ENCODE measurements at places on chromosomes 1 and 21.

DNA sequence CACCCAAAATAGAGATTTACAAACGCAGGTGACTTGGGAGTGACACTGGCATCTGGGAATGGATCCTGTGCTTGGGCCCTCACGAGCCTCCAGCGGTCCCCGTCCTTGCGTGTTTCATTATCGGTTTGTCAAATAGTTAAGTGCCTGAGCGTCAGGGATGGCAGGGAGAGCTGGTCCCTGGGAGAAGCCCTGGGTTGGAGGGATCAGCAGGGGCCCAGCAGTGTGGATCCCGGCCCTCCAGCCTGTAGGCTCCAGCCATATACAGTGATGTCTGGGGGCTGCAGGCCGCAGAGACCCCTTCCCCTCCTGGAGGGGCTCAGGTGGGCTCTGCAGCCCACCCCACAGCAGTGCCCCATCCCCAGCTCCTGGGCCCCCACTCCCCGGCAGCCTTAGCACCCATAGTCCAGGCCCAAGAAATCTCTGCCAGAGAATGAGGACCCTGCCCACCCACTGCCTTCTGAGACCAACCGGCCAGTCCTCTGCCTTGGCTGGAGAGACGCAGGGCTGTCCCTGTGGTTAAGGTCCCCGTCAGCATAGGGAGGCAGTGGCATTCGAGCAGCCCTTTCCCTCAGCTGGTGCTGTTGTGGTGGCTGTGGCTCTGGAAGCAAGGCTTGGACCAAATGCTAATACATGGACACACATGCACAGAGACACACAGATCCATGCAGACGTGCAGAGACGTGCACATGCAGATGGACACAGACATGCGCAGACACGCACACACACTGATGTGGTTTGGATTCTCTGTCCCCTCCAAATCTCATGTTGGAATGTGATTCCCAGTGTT, 2.4 kb upstream of the SLC19A1 start:
- DNase-seq = no peak

- DNase-seq = no peak
Measured at GRCh38 chr21:29218749-29219148, 80.0 kb upstream of the BACH1 start.

DNA sequence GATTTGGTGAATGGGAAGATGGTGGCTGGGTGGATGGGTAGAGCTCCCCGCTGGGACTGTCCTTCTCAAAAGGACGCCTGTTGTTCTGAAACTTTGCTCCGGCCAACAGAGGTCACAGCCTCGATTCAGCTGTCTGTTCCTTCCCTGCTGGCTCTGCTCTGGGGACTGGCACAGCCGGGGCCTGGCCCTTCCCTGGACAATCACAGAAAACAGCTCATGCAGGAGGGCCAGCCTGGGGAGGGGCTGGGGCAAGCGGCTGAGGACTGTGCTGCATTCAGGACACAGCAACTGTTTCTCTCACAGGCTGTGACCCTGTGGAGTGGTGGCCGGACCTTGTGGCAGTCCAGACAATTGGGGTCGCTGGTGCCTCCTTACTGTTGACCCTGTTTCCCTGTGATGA, 110.7 kb upstream of the TMEM51 start:
- DNase-seq = no peak

DNA sequence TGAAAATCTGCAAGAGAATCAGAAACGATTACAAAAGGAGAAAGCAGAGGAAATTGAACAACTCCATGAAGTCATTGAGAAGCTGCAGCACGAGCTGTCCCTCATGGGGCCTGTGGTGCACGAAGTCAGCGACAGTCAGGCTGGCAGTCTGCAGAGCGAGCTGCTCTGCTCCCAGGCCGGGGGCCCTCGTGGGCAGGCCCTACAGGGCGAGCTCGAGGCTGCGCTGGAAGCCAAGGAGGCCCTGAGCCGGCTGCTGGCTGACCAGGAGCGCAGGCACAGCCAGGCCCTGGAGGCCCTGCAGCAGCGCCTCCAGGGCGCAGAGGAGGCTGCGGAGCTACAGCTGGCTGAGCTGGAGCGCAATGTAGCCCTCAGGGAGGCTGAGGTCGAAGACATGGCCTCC, 47.5 kb upstream of the DIP2A start:
- DNase-seq = no peak

DNA sequence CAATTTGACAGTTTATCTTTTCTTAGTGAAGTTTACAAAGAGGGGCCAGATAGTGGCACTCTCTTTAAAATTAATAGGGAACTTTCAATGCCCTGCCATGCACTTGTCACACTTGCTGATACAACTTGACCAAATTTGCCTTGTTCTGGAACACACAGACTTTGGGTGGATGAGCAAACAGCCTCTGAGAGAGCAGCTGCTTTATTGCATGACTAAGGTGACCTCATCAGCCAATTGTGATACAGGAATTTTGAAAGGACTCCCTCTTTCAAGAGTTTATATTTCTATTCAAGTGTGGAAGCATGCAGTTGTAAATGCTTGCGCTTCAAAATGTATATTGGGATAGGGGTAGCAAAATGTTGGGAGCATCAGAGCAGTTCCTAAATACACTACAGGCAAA, 2.1 kb upstream of the RGS1 start:
- no peak for DNase-seq

- DNase-seq = peak; percentile 49
Measured at GRCh38 chr1:109501644-109502363, 7.7 kb downstream of the AMIGO1 start.

GRCh38 chr1:8211883-8212579, 105.9 kb upstream of the SLC45A1 start:
- peak; percentile 24 for DNase-seq

- DNase-seq = no peak
Measured at GRCh38 chr1:68571454-68572235, 74.8 kb upstream of the DEPDC1 start.

GRCh38 chr1:101388904-101389546, 152.2 kb downstream of the S1PR1 start:
- peak; percentile 50 for DNase-seq

GRCh38 chr1:244447024-244447423, 4.7 kb downstream of the ADSS2 start:
- DNase-seq = no peak

DNA sequence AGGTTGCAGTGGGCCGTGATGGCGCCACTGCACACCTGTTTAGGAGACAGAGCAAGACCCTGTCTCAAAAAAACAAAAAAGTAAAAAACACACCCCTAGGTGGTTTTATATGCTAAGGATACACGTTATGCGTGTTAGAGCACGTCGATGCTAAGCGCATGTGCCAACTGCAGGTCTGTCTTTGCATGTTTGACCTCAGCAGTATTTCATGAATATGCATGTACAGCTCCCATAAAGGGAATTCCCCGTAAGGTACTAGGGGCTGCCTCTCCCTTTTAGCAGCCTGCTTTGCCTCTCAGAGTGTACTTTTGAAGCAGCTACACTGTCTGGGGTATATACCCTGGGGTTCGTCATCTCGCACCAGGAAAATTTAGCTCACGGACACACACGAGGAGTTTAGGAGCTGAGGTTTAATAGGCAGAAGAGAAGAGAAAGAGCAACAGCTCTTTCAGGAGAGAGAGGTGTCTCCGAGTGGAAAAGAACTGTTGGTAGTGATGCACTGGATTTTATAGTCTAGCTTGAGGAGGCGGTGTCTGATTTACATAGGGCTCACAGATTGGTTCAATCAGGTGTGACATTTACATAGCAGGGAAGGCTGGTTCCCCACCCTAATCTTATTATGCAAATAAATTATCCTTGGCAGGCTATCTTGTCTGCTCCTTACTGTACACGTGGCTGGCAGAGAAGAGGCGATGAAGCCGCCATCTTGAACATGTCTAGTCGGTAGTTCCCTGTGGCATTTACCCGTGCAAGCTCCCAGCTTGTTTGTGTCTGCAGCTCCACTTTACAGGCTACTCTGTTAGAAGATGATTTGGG, 4.2 kb upstream of the OTUD3 start:
- DNase-seq = no peak

DNA sequence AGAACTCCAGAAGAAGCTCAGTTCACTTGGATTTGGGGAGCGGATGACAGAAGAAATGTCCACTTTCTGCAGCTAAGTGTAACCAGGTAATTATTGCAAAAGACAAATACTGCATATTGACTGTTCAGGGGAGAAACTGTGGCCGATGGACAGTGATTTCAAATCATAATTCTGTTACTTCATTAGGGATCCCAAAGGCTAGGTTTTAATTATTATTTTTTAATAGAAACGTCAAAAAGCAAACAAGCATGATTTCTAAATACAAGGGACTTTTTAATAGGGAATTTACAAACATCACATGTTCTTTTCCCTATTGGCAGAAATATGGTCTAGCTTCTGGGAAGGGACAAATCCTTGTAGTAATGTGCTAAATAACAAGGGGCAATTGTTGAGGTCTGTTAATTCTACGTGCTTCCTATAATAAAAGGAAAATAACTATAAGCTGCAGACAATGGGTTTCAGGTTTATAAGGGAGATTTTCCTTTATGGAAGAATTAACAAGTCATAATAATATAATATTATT, 15.5 kb downstream of the DIPK1A start:
- no peak for DNase-seq

GRCh38 chr1:42114229-42114628, 39.0 kb upstream of the GUCA2B start:
- no peak for DNase-seq

DNA sequence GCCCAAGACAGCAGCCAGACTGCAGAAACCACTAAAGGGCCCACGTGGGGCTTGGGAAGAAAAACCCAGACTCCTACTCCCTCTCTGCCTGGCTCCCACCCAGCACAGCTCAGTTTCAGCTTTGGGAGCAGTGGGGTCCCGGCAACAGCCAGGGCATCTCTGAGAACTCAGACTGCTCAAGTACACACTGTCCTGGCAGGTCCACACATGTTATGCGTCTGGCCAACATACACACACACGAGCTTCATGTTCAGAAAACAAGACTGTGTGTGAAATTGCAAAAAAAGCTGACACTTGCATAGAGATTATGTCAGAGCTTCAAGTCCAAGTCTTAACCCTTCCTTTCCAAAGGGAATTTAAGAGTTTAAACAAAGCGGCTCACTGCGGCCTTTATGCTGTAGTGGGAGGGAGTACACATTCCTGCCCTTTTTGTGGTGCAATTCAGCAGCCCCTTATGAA, 136.6 kb upstream of the CD34 start:
- DNase-seq = no peak

GRCh38 chr21:33753886-33754285, 111.6 kb downstream of the ITSN1 start:
- DNase-seq = no peak

DNA sequence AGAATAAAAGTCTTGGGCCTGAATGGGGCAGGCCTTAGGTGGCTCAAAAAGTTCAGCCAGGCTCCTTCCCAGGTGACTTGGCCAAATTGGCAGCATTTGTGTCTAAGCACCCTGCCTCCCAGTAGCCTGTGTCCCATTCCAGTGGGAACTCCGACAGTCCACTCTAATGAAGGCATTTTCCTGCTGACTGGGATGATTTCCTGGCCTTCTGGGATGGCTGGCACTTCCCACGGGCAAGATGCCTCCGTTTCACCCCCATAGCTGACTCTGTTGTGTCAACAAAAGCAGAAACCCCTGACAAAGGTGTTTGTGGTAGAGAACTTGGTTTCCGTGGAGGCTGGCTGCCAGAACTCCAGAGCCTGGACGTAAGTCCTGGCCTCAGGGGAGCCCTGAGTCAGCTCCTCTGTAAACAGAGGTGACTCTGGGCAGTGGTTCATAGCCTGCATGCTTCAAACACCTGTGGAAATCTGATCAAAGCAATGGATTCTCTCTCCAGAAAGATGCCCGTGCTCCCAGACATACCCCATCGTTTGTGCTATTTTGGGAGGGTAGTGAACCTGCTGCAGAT, 36.6 kb downstream of the WNT3A start:
- DNase-seq = no peak

DNA sequence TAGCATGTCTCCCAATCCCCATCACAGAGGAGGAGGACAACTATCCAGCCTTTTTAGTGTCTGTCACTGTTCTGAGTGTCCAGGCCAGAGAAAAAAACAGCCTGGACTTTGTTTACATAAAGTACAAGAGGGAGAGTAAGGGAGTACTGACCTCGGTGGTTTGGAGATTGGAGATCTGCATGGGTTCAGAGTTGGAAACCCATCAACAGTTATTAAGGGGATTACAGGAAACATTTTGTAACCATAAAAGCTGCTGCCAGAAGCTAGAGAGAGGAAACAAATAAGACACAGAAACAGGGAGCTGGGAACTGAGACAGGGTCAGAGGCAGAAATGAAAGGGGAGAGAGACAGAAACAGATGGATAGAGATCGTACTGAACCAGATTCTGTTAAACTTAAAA, 131.5 kb upstream of the CTTNBP2NL start:
- no peak for DNase-seq

DNA sequence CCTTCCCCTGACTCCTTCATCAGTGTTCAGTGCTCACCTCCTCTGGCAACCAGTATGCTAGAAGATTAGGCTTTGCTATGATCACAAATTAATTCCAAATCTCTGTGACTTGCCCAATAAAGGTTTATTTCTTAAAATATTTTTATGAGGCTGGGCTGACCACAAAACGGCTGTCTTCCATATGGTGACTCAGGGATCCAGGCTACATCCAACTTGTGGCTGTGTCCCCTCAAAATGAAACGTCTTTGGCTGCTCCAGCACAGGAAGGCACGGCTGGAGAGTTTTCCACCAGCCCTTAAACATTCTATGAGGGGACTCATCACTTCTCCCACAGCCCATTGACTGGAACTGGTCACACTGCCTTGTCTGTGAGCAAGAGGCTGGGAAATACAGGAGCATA, 131.5 kb downstream of the HUNK start:
- DNase-seq = no peak
